ENCODE measurements at places on chromosomes 5 and 9.

GRCh38 chr9:105236261-105236660, 8.2 kb upstream of the SLC44A1 start:
- H3K36me3 ChIP-seq: no peaks in the 10 kb centered on the region
- no peak overlapping the region for H3K4me3 ChIP-seq
- H3K27ac ChIP-seq: no peak overlapping the region

DNA sequence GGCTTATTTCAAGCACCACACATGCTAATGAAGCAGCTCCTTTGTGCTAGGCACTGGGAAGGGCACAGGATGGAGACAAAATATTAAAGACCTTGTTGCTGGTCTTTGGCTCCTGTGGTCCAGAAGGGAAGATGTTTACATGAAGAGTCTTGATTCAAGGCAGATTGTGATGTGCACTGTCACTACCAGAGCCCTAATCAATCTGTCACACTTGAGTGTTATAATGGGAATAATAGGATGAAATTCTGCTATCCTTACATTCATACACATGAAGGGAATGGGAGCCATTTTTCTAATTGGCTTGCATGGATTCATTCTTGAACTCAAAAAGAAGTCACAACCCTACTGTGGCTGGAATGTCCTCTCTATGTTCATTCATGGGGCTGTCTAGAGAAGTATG, 203.0 kb downstream of the SEC61B start:
- H3K27ac ChIP-seq: no peak overlapping the region
- H3K27me3 ChIP-seq: no peaks in the 10 kb centered on the region
- no peak for ATAC-seq

DNA sequence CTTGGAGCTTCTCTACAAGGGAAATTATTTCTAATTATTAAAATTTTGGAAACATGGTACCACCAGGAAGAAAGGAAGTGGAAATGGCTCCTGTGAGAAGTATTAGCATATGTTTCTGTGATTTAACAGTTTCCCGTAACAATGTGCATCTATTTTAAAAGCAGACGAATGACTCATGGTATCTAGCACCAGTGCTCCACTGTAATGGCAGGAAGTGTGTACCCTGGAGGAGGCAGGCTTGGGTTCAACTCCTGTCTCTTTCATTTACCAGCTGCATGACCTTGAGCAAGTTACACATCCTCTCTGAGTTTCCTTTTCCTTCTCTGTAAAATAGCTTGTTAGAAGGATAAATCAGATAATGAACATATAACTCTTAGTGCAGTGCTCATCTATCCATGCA, 41.0 kb upstream of the ANGPTL2 start:
- no peak overlapping the region for H3K4me3 ChIP-seq
- ATAC-seq: no peak
- no peaks in the 10 kb centered on the region for H3K4me1 ChIP-seq
- H3K27ac ChIP-seq: no peak overlapping the region
- no peaks in the 10 kb centered on the region for H3K36me3 ChIP-seq
- H3K27me3 ChIP-seq: no peaks in the 10 kb centered on the region

DNA sequence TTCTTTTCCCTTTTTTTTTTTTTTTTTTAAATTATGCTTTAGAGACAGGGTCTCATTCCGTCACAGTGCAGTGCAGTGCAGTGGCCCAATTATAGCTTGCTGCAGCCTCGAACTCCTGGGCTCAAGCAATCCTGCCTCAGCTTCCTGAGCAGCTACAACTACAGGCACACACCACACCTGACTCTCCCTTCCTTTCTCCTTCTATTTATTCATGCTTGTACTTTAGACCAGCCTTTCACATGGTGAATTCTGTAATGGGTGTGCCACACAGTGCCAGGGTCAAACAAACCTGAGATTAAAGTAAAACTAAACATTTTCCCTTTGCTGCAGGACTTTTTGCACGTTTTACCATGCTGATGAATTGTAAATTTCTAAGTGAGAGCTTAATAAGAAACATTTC, 8.0 kb downstream of the SH3RF2 start:
- no peaks in the 10 kb centered on the region for H3K27me3 ChIP-seq
- no peak overlapping the region for H3K4me3 ChIP-seq
- H3K36me3 ChIP-seq: no peaks in the 10 kb centered on the region
- no peaks in the 10 kb centered on the region for H3K4me1 ChIP-seq
- H3K27ac ChIP-seq: no peak overlapping the region
- no peak for ATAC-seq

DNA sequence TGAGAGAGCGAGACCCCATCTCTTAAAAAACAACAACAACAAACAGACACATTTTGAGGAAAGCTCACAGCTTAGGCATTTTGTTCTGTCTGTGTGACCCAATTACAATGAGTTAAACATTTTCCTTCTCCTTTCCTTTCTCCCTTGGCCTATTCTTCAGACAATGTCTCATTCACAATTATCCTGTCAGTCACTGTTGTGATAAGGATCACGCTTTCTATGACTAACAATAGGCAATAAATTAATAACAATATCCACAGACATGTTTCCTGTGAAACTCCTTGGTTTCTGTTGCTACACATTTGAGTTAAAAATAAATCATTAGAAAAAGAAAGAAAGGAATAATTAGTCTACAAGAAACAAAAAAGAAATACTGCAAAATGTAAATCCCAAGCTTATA, 19.8 kb upstream of the CARTPT start:
- H3K36me3 ChIP-seq: no peaks in the 10 kb centered on the region
- no peak overlapping the region for H3K4me3 ChIP-seq

- H3K4me1 ChIP-seq: no peaks in the 10 kb centered on the region
- no peak overlapping the region for H3K4me3 ChIP-seq
- no peak overlapping the region for H3K27ac ChIP-seq
- no peaks in the 10 kb centered on the region for H3K36me3 ChIP-seq
- ATAC-seq: no peak
These were observed 171.6 kb downstream of the RASEF start for GRCh38 chr9:82891321-82891720.

DNA sequence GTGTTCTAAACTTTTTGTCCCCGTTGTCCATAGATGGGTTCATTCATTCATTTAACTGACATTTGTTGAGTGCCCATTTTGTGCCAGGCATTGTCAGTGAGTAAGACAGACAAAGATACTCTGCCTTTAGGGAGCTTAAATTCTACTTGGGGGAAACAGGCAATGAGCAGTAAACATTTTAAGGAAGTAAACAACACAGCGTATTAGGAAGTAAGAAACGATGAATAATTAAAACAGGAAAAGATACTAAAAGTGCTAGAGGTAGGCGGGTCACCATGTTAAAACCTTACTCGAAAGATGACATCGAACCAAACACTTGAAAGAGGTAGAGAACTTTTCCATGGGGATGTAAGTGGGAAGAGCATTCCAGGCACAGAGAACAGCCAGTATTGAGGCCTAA, 5.5 kb upstream of the MAML1 start:
- no peak overlapping the region for H3K27ac ChIP-seq
- peaks cover 90% of the 10 kb centered on the region for H3K36me3 ChIP-seq
- ATAC-seq: no peak

GRCh38 chr9:106726070-106726815, 136.7 kb upstream of the ZNF462 start:
- H3K27ac ChIP-seq: no peak overlapping the region
- no peak for ATAC-seq
- H3K4me3 ChIP-seq: no peak overlapping the region
- H3K4me1 ChIP-seq: peaks cover 26% of the 10 kb centered on the region

- no peaks in the 10 kb centered on the region for H3K36me3 ChIP-seq
- no peak for ATAC-seq
- H3K27ac ChIP-seq: no peak overlapping the region
These were observed 177.2 kb downstream of the OSTF1 start for GRCh38 chr9:75265525-75265972.

DNA sequence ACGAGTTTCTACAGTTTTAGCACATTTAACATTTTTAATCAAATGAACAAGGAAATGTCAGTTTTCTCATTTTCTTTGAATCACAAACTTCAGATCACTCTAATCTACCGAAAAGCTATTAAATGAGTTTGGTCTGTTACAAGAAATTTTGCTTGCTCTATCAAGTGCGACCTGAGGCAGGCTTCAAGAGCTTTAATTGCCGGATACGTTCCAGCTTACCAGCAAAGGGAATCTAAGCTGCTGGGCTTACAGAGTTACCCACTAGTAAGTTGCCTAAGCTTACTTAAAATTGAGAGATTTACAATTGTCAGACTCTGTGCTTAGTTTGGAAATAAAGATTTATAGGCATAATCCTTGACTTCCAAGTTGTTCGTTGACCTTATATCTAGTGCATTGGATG, 10.6 kb downstream of the SCGB3A1 start:
- no peaks in the 10 kb centered on the region for H3K36me3 ChIP-seq
- H3K4me3 ChIP-seq: no peak overlapping the region
- H3K4me1 ChIP-seq: no peaks in the 10 kb centered on the region
- H3K27ac ChIP-seq: no peak overlapping the region
- H3K27me3 ChIP-seq: no peaks in the 10 kb centered on the region
- no peak for ATAC-seq

DNA sequence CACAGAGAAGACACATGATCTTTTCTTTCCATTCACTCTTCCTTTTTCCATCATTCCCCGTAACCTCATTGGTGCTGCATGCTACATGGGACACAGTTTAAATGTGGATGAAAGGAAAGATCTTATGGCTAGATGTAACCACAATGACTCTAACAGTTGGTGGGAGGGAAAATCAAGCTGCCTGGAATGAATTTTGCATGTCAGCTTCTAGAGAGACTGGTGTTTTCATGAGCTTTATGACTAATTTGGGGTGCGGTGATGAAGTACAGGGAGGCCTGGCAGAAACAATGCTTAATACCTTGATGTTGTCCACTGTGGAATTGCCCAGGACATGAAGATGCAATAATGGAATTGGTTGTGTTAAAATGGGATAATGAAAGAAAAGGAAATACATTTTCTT, 55.9 kb upstream of the MYO10 start:
- H3K27ac ChIP-seq: no peak overlapping the region
- H3K4me1 ChIP-seq: no peaks in the 10 kb centered on the region
- no peak for ATAC-seq
- H3K4me3 ChIP-seq: no peak overlapping the region
- no peaks in the 10 kb centered on the region for H3K36me3 ChIP-seq

Measured in gastroesophageal sphincter (tissue), 4 donors.